Psoas muscle (tissue), 8 donors: ENCODE measurements at places on chromosomes 12 and 14. TPM values are rescaled to one million over a fixed set of nuclear protein-coding genes. Genes with fewer than 3 reads are reported as not detected.

METAP2 gene
- total RNA-seq, result 80.4 TPM

DNA sequence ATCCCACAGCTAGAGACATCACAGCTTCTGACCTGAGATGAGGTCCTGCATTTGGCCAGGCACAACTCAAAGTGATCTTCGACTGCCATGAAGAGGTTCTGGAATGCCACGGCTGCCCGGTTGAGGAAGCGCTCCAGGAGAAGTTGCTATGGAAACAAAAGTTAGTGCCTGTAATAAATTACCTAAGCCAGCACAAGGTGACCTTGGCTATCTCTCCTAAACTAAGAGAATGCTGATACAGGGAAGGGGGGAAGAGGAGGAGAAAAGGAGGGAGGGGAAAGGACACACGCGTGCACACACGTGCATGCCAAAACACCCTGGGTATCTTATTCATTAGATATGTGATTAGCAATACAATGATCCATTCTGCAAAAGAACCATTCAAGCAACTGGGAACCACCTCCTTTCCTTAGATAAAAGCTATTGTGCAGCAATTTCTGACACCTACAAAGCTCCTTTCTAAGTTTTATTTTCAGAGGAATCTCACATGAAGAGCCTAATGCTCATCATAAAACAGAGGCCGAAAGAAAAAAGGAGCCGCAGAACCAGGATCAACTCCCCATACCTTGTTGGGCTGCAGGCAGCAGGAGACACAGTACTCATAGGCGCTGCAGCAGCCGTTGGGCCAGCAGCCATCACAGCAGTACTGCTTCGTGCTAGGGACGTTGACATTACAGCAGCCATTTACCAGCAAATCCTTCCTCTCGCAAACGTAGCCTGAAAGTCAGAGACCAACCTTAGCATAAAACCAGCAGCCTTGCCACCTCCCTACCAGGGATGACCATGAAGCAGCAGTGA lies 17.9 kb downstream of the SPRING1 start:
- DNase-seq, result no peak
- H3K4me1 ChIP-seq, result peaks cover 37% of the 10 kb centered on the region
- H3K27ac ChIP-seq, result peak overlapping the region; percentile 82
- no peak overlapping the region for H3K4me3 ChIP-seq

DNA sequence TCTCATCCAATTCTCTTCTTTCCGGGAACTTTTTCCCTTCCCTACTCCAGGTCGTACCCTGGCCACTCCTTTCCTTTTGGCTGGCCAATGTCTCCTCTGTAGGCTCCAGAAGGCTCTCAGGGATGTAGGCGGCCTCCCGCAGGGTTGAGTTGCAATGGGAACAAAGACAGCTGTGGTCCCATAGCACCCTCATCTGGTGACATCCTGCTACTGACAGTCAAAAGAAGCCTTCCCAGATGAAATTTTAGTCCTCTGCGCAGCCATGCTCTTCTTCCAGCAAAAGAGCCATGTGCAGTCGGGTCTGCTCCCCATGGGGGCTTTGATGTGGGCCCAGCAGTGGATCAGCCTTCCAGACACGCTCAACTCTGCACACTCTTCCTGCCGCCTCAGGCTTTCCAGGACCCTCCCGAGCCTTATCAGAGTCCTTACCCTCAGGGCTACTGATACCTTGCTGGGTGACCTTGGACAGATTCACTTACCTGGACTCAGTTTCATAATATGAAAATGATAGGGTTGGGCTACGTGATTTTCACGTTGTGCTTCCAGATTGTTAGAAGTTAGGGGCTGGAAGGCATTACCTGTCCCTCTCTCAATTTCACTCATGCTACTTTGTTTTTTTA lies 5.5 kb upstream of the CELA1 start:
- H3K27ac ChIP-seq, result no peak overlapping the region
- H3K36me3 ChIP-seq, result no peaks in the 10 kb centered on the region
- H3K27me3 ChIP-seq, result no peaks in the 10 kb centered on the region
- no peaks in the 10 kb centered on the region for H3K4me1 ChIP-seq
- no peak for DNase-seq

- no peaks in the 10 kb centered on the region for H3K36me3 ChIP-seq
- no peak overlapping the region for H3K4me3 ChIP-seq
- no peaks in the 10 kb centered on the region for H3K4me1 ChIP-seq
- H3K27me3 ChIP-seq, result no peaks in the 10 kb centered on the region
- DNase-seq, result no peak
- H3K27ac ChIP-seq, result no peak overlapping the region
Measured at GRCh38 chr12:21369141-21369980, 3.3 kb upstream of the IAPP start.

- DNase-seq, result no peak
- no peaks in the 10 kb centered on the region for H3K27me3 ChIP-seq
- no peak overlapping the region for H3K27ac ChIP-seq
- no peak overlapping the region for H3K4me3 ChIP-seq
- H3K4me1 ChIP-seq, result no peaks in the 10 kb centered on the region
Measured at GRCh38 chr14:80233470-80234089, 22.3 kb upstream of the DIO2 start.

DNA sequence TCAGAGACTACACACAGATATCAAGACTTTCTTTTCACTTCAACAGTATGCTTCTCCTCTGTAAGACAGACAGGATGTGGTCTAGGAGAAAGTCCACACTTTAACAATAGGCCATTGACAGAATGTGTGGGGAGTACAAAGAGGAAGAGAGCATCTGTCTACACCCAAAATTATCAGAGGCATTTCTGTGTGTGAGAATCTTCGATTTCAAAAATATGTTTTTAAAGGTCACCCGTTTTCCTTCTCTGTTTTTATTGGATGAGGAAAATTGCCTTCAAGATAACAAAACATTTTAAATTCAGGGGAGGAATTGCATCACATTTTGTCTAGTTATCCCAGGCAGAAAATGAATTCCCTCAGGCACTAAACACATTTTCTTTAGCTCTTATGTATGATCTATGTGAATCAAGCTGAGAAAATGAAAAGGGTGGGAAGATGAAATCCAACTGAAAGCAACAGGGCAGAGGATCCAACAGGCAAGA lies 16.4 kb downstream of the NAV3 start:
- no peaks in the 10 kb centered on the region for H3K36me3 ChIP-seq
- peaks cover 10% of the 10 kb centered on the region for H3K4me1 ChIP-seq
- H3K4me3 ChIP-seq, result no peak overlapping the region
- peak overlapping the region; percentile 43 for H3K27ac ChIP-seq
